ENCODE measurements at places on chromosomes 2 and 18.

DNA sequence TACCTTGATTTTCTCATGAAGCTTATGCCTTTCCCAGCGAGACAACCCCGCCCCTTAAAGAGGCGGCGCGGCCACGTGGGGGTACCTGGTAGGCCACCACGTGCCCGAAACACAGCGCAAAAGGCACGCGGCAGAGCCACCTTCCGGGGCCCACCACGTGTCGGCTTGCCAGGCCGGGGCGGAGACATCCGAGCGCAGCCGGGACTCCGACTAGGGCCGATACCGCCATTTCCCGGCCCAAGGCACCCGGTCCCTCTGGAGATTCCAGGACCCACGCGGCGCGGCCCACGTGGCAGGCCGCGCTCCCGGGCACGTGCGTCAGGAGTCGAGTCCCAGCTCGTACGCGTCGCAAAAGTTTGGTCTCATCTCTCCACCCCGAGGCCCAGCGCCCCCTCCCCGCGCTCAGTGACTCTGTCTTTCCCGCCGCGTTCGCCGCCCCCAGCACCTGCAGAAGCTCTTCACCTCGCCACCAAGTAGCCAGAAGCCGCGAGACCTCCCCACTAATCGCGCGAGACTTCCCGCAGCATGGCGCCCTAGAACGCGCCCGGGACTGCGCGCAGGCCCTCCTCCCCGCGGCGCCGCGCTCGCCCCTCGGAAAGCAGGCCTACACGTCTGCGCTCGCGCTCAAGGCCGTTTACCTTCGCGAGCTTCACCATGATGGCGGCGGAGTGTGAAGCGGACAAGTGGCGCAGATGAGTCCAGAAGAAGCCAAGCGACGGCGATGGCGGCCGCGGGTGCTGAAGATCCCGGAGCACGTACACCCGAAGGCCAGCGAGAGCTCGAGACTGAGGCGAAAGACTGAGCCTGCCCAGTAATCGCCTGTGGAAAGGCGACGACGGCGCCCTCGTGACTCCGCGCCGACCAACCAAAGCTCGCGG is at the start of gene NCL:
Gene NCL (minus strand): TSS at position 787 of the 878 bp plus-strand sequence. CDS start 131 bp downstream, at position 656.
- peak; percentile 67 for DNase-seq

DNA sequence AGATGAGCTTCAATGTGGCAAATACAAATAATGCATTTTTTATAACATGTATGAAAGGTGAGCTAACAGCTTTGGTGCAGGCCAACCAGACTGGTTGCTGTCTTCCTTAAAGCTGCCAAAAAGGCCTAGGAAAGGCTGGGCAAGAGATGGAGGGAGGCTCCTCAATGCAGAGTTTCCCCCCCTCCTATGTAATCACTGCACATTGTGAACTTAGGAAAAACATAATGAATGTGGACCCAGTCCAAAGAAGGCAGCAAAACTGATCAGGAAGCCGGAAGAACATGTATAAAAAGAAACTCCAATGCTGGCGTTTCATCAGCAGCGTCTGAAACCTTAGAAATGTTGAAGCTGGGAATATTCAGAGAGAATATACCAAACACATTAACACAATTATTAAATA is 84.2 kb upstream of the LYPD6 start:
- DNase-seq = no peak

- no peak for DNase-seq
Observed at GRCh38 chr2:2926858-2927175, 450.8 kb downstream of the EIPR1 start.

GRCh38 chr2:233007270-233007669 is 5.8 kb downstream of the NGEF start:
- DNase-seq = no peak

DNA sequence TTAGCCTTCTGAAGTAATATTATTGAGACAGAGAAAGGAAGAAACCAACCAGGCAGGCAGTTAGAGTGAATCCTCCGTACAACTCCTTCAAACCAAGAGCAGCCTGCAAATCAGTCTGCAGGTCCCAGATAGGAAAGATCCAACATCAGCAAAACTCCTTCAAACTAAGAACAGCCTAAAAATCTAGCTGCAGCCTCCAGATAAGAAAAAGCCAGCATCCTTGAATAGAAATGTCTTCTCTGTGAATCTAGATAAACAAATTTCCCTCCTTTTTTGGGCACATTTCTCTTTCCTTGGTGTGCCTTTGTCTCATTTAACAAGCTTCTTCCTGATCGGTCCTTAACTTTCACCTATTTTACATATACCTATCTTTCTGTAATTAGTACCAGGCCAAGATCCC is 1004.6 kb upstream of the TMEFF2 start:
- DNase-seq = no peak

GRCh38 chr2:205323929-205324328 is 358.4 kb upstream of the NRP2 start:
- no peak for DNase-seq

DNA sequence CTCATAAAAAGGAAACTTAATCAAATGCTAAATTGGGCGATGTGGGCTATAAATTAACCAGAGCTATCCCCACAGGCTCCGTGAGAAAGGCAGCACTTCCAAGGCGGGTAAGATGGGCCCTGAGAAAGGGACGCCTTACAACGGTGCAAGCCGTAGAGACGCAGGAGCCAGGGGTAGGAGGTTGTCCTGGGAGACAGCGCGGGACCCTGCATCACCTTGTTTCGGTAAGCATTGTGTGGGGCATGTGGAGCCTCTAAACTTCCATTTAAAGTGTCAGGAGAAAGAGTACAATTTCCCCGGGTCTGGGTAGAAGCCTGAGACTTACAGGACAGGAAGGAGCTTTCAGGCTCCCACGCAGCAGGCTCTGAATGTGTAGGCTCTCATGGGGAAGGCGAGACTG is 1.2 kb upstream of the PER2 start:
- DNase-seq = no peak

DNA sequence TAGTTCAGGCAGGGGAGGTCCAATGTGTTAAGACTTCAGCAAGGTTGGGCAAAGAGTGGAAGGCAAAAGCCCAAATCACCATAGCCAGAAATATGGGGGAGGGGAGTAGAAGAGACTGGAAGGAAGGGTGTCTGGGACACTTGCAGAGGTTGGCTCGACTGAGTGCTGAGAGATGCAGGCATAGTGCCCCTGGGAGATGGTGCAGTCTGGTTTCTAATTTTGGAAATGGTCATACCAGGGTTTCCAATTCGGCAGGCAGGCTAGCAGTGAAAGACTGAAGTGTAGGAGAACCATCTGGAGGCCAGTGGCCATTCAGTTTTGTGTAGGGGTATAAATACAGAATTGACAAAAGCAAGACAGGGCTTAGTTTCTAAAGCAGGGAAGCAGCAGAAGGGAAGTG is 6.2 kb upstream of the SPOPL start:
- no peak for DNase-seq

DNA sequence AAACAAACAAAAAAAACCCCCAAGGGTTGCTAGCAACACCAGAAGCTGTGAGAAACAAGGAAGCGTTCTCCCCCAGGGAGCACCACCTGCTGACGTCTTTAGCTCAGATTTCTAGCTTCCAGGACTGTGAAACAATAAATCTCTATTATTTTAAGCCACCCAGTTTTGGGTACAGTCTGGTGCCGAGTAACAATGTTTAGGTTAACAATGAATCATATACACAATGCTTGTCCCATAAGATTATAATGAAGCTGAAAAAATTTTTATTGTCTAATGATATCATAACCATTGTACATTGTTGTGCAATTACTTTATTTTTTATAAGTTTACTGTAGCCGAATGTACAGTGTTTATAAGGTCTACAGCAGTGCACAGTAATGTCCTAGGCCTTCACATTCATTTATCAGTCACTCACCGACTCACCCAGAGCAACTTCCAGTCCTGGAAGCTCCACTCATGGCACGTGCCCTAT is 72.1 kb upstream of the CAB39 start:
- no peak for DNase-seq

- no peak for DNase-seq
Observed at GRCh38 chr2:29662861-29663260, 258.5 kb downstream of the ALK start.

DNA sequence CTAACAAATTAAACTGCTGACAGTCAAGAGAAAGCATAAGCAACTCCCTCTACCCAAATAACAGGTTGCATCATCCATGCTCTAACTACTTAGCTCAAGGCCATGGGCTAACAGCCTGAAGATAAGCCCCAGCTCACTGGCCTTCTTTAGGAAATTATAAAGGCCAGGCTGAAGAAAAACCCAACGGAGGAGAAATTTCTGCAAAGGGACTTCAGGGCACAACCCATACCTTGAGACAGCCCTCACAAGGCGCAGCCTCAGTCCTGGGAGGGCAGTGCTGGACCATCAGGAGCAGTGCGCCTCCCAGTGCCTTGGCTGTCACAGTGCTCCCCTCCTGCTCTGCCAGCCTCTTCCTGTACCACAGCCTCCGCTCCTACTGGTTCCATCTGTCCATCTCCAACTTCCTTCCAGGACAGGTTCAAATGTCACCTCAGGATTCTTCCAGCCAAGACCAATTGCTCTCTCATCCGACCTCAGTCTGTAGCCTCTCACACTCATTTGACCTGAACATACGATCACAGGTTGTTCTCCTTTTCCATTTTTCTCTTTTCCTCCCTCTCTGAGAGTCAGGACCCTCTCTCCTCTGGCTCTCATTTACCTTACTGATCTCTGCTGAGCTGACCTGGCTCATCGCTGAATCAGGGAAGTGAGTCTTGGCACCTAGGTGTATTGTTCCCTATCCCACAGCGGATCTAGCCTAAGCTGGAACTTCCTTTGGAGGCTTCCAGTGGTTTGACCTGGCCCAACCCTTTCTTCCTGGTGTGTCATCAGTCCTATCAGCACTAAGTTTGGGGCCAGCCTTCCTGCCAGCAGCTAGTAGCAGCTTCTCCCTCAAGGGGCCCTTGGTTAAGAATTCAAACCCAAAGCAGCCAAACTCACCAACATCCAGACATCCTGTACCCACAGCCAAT is 1.9 kb downstream of the MCFD2 start:
- DNase-seq = no peak

- DNase-seq = no peak
Observed at GRCh38 chr2:238376884-238377391, 49.8 kb upstream of the ASB1 start.

GRCh38 chr2:235497096-235497495 is 3.3 kb downstream of the AGAP1 start:
- DNase-seq = no peak

GRCh38 chr2:223815884-223816570 is 21.4 kb downstream of the AP1S3 start:
- DNase-seq = no peak

GRCh38 chr18:7626922-7627440 is 59.9 kb downstream of the PTPRM start:
- no peak for DNase-seq

DNA sequence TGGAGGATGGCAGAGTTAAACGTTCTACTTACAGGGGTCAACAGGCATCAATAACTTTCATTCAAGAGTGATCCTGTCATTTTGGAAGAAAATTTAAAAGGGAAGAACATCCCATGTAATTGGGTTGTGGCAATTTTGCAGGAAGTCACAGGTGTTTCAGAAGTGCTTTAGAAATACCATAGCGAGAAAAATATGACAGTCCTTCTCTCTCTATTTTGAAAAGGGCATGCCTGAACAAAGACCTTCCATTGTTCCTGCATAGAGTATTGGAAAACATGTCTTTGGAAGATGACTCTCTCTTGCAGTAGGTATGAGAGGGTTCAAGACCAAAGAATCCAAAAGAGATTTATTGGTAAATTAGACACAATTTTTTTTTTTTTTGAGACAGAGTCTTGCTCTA is 81.8 kb upstream of the SERTAD2 start:
- no peak for DNase-seq

GRCh38 chr2:3207091-3207491 is 170.5 kb downstream of the EIPR1 start:
- no peak for DNase-seq

- DNase-seq = no peak
Observed at GRCh38 chr2:207269038-207269437, 103.3 kb upstream of the KLF7 start.

GRCh38 chr18:75478996-75479880 is 51.7 kb upstream of the SMIM21 start:
- DNase-seq = no peak

GRCh38 chr2:241049739-241050623 is 51.6 kb downstream of the SNED1 start:
- no peak for DNase-seq

DNA sequence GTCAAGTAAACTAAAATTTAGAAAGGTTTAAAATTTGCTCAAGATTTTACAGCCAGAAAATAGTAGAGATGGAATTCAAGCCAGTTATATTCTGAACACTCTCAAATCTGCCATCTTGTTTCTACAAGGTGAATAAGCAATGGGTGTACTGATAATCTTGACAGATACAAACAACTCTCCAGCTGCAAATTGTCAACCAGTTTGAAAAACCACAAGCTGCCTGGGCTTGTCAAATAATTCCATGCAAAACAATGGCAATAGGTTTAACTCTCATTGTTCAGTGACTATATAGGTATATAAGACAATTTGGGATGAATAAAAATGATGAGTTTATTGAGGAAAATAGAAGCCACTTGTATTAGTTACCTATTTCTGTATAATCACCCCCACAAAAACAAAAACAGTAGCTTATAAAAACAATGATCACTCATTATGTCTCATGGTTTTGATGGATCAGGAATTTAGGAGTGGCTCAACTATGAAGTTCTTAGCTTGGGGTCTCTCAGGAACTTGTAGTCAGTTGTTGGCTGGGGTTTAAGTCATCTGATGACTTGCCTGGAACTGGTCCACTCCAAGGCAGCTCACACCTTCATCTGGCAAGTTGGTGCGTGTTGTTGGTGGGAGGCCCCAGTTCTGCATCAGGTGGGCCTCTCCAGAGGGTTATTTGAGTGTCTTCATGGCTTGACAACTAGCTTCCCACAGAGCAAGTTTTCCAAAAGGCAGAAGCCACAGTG is 12.6 kb upstream of the EVA1A start:
- no peak for DNase-seq

DNA sequence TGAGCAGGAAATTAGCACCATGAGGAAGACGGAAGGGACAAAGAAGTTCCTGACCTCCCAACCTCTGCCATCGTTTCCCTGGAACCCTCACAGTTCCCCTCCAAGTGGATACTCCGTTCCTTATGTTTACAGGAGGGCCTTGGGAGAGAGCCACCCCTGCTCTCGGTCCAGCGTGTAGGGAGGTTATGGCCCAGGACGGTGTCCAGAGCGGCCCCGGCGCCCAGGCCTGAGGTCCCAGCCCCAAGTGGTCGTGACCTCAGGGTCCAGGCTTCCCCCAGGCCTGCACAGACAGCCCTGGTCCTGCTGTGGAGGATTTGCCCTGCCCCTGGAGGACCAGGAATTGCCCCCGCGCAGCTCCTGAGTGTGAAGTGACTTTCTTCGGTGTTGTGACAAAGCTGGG is 61.8 kb upstream of the RBM44 start:
- DNase-seq = no peak

GRCh38 chr2:240816584-240817495 is 3.2 kb downstream of the KIF1A start:
- DNase-seq = no peak

DNA sequence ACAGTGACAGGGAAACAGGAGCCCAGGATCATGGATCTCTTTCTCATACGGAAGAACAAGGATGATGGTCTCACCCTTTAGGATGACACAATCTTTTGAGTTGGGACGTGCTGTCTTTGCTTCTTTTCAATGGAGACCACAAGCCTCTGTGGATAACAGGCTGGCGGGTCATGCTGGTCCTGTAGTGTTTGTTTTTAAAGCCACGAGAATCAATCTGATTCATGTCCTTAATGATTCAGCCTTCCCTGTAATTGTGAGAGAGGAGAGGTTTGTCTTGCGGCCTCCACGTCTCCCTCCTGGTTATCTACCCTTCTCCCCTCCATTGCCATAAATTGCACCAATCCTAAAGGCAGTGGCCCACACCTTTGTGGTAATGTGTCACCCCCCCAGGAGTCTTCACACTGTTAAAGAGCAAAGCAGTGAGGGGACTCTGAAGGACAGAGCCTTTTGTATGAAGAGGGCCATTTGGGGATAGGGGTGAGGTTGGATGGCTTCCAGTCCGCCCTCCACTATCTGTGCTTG is 87.7 kb upstream of the TGFA start:
- DNase-seq = no peak

GRCh38 chr2:223494496-223494895 is 107.7 kb downstream of the SCG2 start:
- no peak for DNase-seq
